NCI-H82 (cell line): ENCODE measurements at places on chromosomes 12 and 14.

DNA sequence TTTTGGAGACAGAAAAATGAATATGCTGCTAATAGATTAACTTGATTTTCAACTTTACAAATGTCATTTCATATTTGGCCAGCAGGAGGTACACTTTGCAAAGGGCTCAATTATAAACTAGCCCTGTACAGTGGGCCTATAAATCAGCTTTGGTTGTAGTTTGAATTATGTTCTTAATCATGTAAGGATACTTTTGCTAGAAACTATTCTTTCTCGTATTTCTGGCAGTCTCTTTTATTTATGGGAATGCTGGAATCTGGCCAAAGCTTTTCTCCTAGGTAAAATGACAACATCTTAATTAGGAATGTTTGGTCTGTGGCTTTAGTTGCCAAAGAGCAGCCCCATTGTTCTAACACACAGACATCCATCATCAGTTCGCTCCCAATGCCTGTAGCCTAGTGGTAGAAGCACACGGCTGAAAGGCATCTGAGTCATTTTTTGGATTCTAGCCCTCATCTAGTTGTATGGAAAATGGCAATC is 1322.3 kb upstream of the SEL1L start:
- peak; percentile 58 for DNase-seq

DNA sequence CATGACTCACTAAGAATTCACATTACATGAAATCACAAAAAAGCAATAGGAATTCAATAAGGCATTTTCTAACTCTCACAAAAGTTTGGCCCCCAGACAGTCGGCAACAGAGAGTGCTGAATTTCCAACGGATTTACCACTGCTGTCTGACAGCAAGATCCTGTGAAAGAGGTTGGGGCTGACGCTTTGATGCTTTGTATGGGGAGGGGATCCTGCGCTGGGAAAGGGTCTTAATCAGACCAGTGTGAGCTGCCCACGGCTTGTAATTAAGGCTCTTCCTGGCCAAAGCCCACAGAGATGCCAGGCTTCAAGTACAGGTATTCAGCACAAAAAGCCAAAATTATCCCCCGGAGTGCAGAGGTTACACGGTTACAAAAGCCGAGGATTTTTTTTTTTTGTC is 66.8 kb upstream of the TMCC3 start:
- DNase-seq: no peak

DNA sequence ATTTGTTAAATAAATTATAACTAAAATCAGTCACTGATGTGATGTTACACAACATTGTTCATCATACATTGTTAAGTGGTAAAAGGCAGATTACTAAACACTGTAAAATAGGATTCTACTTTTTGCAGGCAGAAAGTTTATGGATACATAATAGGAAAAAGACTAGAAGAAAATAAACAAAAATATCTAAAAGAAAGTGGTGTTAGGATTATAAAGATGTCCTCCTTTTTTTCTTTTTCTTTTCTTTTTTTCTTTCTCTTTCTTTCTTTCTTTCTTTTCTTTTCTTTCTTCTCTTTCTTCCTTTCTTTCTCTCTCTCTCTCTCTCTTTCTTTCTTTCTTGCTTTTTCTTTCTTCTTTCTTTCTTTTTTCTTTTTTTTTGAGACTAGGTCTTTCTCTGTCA is 39.6 kb upstream of the HELB start:
- DNase-seq: no peak

GRCh38 chr14:73477618-73478266 is 13.0 kb upstream of the RIOX1 start:
- no peak for DNase-seq

DNA sequence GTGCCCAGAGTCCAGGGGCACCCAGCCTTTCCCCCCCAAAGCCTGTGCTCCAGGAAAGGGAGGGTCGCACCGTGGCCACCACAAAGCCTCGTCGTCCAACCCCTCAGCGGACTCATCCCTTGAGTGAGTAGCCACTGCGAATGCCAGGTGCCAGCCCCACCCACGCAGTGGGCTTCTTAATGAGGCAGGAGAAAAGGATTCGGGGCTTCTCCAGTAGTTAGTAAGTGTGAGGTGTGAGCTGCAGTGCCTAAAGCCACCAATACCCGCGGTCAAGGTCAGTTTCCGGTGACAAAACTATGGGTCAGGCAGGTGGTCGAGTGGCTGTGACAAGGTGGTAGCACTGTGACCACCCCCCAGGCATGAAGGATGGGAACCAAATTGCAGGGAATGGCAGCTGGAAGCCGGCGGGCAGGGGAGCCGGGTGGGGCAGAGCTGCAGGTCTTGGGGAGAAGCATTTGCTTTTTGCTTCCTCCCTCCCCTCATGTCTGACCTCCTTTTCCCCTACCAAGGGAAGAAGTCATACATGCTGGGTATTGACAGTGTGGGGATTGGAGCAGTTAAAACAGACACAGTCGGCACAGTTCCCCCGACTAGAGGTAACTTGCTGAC is 8.0 kb downstream of the RAN start:
- DNase-seq: peak; percentile 44

DNA sequence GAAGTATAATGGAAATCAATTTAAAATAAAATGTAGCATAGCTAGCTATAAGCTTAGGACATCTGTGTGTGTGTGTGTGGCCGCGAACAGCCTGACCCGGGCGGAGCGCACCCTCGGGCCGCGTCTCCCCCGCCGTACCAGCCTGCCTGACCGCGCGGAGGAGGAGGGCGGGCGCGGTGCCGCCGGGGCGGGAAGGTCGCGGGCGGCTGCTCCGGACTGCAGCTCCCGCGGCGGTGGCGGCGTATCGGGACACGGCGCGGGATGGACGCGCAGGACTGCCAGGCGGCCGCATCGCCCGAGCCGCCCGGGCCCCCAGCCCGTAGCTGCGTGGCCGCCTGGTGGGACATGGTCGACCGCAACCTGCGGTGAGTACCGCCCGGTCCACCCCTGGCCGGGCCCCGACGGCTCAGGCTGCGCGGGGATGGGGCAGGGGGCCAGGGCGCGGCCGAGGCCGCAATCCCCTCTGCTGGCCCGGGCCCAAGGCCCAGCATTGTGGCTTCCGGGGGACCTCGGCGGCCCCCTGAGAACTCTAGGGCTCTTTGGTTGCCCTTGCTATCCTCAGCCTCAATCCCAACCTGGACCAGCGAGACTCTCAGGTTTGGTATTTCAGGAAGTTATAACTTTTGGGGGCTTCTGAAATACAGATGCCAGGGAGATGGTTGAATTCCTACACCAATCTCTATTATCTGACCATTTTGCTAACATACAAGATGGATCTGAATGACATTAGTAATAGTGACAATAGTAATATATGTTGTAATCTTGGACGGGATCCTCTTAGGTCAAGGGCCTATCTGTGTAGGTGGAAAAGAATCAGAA is at the start of gene ABHD12B:
TSS of gene ABHD12B (plus strand) at position 140 of the 819 bp plus-strand sequence. CDS start at position 262, 122 bp downstream.
- no peak for DNase-seq

- DNase-seq: peak; percentile 0
Measured at GRCh38 chr12:37672655-37673260, 643.8 kb upstream of the ALG10B start.

- no peak for DNase-seq
Measured at GRCh38 chr12:109573914-109574244, 285 bp downstream of the MVK start.

DNA sequence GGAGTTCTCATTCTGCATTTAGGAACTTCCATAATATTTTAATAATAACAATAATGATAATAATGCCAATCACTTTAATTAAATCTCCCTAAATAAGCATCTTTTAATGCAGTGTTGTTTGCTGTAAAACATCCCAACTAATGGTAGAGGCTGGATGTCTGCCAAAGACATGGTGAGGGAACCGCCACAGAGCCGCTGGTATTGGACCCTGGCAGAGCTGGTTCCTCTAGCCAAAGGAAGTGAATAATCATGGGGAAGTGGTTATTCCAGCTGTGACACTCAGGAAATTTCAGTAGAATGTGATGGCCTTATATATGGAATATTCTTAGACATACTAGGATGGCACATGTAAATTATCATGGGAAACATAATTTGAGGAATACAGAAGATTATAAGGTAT is 483.3 kb downstream of the ZFP36L1 start:
- DNase-seq: no peak

GRCh38 chr14:49986343-49987014 is 93.6 kb downstream of the ARF6 start:
- no peak for DNase-seq

- no peak for DNase-seq
Measured at GRCh38 chr12:124303579-124304313, 8.9 kb downstream of the RFLNA start.

DNA sequence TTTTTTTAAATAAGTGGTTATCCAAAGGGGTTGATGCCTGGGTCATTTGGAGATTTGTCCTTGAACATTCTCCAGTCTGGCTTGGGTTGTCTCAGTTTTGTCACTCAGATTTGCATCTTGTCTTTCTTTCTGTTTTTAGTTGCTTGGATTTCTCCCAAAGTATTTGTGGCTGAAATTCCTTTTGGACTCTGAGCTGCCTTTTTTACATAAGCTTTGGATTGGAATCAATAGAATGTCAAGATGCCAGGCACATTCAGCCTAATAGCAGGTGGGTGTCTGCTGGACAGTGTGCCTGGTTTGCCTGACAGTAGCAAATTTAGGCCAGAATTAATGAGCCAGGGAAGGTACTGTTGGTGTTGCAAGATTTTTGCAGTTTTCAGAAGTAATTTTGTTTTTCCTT is 50.0 kb downstream of the FLRT2 start:
- no peak for DNase-seq

DNA sequence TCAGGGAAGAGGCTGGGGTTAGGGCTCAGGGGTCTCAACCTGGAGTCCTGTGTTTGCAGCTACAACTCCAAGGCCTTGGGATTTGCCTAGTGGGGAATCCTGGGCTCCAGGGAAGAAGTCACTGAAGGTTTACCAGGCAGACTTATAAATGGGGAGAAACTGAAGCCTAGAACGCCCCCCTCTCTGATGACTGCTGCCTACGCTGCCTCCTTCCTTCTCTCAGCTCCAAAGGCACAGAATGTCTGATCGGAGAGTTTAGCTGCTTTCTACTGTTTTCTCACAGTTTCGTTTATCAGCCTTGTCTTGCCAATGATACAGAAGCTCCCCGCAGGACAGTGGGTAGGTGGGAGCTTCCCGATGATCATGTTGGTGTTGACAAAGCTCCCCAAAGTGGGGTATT is 101.7 kb downstream of the CACNA1C start:
- DNase-seq: no peak

GRCh38 chr12:131063960-131064359 is 110.3 kb downstream of the ADGRD1 start:
- DNase-seq: no peak

GRCh38 chr12:33654313-33654712 is 214.7 kb upstream of the SYT10 start:
- DNase-seq: no peak

DNA sequence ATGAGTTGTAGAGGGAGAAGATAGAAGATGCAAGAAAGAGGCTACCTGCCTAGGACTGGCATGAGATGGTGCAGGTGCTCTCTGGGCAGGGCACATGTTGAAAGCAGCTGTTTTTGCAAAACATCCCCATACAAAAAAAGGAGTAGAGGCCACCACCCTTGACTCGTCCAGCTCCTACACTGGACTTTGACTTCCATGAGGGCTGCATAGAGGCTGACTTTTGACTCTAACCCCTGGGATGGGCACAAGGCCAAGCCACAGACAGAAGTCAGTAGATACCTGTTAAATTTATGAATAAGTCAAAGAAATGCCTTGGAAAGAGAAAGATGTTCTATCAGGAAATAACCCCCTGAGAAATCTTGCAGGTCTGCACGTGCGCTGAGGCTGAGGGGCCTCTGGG is 1139.1 kb upstream of the TMEM132C start:
- no peak for DNase-seq

DNA sequence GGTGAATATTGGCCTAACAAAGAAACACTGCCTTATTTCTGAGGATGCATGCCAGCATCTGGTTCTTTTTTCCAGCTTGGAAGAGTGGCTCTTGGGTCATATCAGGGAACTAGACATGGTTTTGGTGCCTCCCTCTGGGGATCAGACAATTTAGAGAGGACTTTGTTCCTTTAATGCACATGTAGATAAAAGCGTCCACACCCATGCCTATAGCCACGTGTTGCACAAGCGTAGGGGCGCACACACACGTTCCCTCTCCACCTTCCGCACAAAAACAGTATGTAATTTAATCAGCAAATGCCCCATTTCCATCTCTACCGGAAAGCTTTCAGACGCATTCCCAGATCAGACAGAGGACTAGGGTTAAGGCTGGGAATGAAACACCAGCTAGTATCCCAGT is 61.7 kb upstream of the RIC8B start:
- no peak for DNase-seq

DNA sequence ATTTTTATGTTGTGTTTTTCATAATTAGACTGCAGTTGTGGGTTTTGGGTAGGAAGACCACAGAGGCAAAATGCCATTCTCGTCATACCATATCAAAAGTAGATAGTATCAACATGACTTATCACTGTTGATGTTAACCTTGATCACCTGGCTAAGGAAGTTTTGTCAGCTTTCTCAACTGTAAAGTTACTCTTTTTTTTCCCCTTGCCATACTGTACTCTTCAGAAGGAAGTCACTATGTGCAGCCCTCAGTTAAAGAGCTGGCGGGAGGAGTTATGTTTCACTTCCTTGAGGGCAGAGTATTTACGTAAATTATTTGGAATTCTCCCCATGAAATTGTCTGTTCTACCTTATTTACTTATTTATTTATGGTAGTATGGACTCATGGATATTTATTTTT is 78.7 kb downstream of the PRORP start:
- DNase-seq: no peak

DNA sequence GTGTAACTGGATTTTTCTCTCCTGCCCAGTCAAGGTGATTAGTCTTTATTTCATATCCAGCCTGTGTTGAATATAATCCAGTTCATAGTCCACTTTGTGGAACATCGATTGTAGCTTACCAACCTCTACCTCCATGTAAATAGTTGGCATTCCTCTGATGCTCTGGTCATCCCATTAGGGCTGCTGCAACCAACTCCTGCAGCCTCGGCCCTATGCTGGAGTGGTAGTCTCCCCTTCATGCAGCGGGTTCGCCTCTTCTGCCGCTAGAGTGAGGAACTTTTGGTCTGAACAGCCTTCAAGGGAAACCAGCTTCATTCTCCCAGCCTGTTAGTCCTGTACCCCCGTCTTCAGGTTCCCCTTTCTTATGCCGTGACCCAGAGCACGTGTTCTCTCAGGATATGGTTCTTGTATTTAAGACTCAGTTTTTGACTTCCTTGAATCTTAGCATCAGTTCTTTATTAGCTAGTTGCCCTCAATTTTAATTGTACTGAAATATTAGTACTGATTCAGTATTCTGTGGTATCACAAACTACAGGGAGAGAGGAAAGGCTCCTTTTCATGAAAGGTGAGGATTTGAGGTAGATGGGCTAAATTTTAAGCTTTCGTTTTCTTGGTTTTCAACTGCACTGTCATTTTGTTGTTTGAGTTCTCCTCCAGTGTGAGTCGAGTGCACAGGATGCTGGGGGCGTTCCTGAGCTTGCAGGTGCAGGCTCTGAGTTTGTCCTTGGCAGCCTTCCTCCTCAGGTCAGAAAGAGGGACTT is 33.2 kb downstream of the ZNF664 start:
- DNase-seq: no peak

- peak; percentile 59 for DNase-seq
Measured at GRCh38 chr14:57652769-57653168, 159.1 kb upstream of the CCDC198 start.

- DNase-seq: no peak
Measured at GRCh38 chr12:26287671-26288381, 92.5 kb downstream of the SSPN start.
